ENCODE measurements at places on chromosomes 3 and 15.

DNA sequence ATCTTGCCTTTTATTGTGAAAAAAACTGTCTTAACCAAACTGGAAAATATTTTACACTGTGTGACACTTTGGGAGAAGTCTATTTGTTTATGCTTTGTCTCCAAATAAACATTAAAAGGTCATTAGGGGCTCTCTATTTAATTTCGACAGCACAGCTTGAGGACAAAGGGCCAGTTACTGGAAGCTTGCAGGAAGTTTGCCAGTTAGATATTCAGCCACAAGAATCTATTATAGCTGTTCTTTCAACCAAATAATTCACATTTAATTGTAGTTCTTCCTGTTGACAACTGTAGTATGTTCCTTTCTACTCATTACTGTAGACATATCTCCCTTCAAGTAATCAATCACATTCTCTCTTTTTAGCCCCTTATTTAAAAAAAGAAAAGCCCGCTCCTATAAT lies 6.1 kb downstream of the CP start:
- DNase-seq = no peak

GRCh38 chr3:185283374-185283935 lies 29.6 kb upstream of the EHHADH start:
- no peak for DNase-seq

DNA sequence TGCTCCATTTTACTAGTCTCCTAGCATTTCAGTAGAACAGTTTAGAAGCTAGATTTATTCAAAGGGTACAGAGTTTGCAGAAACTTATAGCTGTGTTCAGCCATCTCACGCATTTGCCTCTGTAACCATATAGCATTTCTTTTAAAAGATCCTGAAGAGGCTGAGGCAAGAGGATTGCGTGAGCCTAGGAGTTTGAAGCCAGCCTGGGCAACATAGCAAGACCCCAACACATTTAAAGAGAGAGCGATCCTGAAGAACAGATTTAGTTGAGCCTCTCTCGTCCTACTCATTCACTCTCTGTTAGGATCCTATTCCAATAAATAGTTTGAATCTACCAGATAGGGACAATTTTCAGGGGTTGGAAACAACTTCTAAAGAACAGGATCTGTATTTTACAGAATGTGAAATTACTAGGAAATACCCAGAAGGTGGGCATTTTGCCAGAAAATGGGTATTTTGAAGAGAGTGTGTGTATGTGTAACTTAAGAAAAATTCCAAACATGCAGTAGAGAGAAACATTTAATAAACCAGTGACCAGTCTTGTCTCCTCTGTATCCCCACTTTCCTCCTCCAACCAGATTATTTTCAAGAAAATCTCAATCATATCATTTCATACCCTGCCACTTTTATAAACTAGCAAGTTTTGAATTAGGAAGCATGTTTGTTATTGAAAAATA lies 4.5 kb downstream of the EIF3J start:
- DNase-seq = no peak

DNA sequence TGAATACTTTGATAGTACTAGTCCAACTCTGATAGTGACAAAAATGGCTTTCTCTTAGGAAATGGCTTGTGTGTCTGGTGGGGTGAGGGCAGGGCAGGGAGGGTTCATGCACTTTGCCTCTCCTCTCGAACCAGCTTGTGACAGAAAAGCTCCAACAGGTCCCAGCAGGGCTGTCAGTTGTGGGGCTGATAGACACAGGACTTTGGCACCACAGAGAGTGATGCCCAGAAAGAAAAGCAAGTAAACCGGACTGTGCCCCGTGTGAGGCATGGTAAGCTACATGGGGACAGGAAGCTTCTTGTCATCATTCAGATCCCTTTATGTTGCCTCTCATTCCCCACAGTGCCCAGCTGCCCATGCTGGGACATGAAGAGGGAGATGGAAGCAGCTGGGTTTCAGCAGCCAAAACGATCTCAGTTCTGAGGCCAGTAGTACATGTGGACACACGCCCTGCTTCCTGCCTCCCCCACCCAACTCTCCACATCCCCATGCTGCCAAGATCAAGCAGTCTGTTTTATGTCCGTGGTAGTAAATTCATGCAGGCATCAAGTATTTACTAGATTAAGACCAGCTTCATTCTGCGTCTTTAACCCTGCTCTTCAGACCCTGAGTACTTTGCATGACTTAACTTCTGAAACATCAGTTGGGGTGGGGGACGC lies 29.7 kb upstream of the LIPC start:
- no peak for DNase-seq

DNA sequence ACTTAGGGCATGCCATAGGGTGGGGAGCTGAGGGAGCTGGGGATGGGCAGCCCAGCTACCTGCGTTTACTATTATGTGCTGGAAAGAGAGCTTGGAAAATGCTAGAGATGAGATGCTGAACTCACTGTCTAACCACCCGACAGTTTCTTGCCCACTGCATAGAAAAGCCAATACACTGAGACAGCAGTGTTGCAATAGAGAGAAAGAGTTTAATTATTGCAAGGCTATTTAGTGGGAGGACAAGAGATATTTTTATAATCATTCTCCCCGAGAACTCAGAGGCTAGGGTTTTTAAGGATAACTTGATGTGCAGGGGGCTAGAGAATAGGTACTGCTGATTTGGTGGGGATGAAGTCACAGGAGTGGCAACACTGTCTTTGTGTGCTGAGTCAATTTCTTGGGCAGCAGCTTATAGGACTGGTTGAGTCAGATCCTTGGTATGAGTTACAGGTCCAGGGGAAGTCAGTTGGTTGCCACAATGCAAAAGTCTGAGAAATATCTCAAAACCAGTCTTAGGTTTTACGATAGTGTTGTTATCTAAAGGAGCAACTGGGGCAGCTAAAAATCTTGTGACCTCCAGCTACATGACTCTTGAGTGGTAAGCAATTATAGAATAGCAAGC lies 205.9 kb downstream of the GABRG3 start:
- no peak for DNase-seq

DNA sequence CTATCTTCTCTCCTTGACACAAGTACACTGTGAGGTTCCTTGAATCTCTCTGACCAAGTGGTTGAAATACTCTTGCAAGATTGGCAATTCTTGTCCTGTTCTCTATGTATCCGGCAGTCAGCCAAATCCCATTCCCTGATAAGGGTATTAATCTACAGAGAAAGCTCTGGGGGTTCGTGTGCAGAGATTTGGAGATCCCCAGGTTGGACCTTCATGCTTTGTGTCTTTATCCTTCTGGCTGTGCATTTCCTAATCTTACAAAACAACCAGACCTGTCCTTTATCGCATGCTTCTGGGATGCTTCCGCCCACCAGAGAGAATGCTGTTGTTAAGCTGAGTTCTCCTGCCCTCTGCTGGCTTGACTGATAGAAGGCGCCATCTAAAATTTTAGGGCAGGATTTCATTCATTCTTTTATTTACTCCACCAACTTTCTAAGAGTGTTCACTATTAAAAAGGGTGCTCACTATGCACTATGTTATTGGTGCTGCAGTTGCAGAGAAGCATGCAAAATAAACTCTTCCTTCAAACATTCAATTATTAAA lies 8.6 kb upstream of the SST start:
- peak; percentile 21 for DNase-seq

DNA sequence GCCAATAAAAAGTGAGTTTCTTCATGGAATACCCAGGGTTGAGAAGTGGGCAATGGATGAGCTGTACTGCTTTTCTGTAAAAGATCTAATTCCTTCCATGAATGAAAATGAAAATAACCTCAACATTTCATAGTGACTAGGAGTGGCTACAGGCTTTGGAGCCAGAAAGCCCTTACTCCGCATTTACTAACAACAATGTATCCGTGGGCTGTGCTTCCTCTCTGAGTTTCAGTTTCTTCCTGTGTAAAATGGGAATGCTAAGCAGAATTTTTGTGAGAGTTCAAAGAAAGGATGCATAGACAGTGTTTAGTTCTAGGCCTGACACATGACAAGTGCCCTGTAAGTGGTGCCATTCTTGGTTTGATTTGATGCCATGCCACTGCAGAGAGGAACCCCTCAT lies 47.5 kb upstream of the TM4SF1 start:
- DNase-seq = no peak

DNA sequence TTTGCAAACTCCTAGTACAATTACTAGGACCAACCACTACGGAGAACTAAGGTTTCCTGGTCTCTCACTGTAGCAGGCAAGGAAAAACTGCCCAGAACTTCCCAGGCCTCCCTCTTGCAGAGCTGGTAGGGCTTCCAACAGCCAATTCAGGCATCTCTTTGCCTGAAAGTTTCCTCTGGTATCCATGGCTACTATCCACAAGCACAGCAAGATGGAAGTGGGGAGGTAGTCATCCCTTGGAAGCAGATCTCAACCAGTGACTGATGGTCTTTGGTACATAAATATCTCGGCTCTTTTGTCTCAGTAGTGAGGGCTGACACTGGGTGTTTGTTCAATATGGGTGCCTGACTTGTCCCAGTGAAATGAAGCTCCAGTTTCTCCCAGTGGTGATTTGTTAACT lies 201.3 kb upstream of the MRPL3 start:
- DNase-seq = no peak

DNA sequence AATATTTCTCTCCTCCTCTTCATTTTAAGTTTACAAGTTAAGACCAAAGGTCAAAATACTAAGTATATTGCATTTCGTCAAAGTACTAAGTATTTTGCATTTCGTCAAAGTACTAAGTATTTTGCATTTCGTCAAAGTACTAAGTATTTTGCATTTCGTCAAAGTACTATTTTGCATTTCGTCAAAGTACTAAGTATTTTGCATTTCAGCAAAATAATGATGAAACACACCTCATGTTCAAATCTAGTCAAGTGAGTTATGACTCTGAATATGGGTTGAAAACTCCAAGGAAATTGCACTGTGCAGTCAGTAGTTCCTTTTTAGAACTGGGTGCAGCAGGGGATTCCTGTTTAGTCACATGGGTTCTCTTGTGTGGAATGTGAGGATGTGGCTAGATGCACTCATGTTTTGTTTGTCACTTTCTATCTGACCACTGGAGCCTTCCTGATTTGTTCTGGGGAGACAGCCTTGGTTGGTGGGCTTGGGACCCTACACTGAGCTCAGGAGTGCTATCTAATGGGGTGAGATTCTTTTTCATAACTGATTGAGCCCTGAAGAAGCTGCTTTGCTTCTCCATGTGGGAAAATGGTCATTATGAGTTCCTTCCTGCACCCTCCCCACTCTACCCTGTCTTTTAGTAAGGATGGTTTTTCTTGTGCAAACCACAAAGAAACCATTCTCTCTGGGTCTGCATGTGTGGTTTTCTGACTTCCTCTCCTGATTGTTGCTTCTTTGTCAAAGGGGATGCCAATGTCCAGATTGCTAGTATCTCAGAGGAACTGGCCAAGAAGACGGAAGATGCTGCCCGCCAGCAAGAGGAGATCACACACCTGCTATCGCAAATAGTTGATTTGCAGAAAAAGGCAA lies 73.4 kb downstream of the CCK start:
- DNase-seq = no peak

- no peak for DNase-seq
Observed at GRCh38 chr15:41806291-41807181, 21.4 kb upstream of the JMJD7 start.

DNA sequence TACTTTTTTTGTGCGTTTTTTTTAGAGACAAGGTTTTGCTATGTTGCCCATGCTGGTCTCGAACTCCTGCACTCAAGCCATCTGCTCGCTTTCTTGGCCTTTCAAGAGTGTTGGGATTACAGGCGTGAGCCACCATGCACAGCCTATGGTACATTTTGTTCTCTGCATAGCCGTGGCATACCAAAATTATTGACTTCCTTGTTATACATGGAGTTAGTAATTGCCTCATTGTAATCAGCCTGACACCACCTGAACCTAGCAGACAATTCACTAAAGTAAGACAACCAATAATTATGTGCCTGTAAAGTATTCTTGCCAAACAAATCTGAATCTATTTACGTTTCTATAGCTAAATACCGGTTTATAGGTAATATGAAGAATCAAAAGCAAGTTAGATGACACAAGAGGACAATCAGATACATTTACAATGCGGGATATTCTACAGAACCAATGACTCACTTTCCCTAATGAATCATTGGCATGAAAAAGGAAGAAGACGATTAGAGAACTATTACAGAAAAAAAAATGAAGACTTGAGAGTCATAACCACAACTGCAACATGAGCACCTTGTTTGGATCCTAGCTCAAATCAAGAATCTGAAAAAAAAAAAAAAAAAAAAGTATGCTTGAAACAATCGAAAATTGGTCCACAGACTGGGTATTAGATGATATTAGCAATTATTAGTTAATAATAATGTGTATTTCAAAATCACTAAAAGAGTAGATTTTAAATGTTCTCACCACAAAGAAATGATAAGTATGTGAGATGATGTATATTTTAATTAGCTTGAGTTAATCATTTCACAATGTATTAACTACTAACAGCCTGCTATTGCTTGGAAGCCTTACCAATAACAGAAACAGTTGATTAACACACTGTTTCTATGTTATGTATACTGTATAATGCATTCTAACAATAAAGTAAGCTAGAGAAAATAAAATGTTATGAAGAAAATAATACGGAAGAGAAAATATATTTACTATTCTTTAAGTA lies 7.1 kb downstream of the GUCA1C start:
- DNase-seq = no peak

DNA sequence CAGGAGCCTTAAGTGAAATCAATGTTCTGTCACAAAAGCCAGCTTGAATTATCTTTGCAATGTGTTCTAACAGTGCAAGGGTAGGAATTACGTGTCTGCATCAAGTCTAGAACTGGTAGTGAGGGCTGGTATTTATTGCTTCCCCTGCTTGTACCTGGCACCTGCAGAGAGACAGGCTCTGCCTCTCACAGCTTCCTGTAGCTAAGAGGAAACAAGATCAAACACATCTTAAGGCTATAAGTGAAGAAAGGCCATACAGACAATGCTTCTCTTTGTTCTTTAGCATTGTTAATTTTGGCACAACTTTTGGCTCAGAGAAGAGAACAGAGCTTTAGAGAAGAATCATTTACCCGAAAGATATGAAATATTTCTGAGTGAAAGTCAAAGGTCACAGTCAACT lies 479.9 kb downstream of the GRM7 start:
- DNase-seq = no peak

- DNase-seq = no peak
Observed at GRCh38 chr3:7144697-7145308, 283.9 kb downstream of the GRM7 start.

- DNase-seq = no peak
Observed at GRCh38 chr3:52041118-52041731, 15.1 kb downstream of the DUSP7 start.

- peak; percentile 74 for DNase-seq
Observed at GRCh38 chr15:38651328-38652038, 86.9 kb upstream of the RASGRP1 start.

GRCh38 chr3:120137548-120137947 lies 43.3 kb upstream of the GSK3B start:
- no peak for DNase-seq

GRCh38 chr15:42712584-42712983 lies 24.3 kb downstream of the CDAN1 start:
- DNase-seq = no peak
